Activated naive CD4-positive, alpha-beta T cell treated with anti-CD3 and anti-CD28 coated beads for 36 hours (primary cell): ENCODE measurements at places on chromosomes 2 and 18.

DNA sequence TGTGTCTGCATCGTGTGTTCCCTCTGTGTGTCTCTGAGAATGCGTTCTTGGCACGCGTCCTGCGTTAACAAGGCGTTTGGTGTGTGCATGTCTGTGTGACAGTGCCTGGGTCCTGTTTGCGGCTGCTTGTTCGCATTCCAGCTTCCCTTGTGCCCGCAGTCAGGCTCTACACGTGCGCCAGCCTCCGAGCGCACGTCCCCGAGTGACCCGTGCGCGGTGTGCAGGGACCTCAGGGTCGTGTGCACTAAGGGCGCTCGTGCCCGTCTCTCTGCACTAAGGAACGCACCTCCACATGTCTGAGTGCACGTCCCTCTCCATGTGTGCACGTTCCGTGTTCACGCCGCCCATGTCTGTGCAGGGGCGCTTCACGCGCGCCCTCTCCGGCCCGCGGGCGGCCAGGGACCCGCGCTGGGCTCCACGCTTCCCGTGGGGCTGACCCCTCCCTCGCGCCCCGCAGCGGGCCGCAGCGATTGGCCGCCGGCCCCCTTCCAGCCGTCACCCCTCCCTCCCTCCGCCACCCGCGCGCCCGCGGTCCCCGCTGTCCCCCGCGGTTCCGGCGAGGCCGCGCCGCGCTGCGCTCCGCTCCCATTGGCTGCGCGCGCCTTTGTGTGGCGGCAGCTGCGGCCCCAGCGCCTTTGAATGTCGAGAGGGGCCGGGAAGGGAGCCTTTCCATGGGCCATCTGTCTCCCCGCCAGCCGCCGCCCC lies 229.4 kb downstream of the HAUS1 start:
- DNase-seq, result no peak

- no peak for DNase-seq
Measured at GRCh38 chr2:216201692-216202306, 92.7 kb downstream of the XRCC5 start.

DNA sequence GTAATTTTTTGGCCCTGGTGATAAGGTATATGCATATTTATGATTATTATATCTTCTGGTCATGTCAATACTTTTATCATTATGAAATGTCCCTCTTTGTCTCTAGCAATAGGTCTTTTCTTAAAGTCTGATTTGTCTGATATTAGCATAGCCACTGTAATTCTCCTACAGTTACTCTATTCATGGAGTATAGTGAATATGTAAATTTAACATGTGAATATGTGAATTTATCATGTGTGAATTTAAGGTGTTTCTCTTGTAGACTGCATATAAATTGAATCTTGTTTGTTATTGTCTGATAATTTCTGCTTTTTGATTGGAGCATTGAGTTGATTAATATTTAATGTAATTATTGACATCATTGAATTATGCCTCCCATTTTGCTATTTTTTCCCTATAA lies 259.4 kb downstream of the HRH4 start:
- DNase-seq, result no peak

GRCh38 chr2:229488232-229488631 lies 217.1 kb upstream of the PID1 start:
- DNase-seq, result no peak

DNA sequence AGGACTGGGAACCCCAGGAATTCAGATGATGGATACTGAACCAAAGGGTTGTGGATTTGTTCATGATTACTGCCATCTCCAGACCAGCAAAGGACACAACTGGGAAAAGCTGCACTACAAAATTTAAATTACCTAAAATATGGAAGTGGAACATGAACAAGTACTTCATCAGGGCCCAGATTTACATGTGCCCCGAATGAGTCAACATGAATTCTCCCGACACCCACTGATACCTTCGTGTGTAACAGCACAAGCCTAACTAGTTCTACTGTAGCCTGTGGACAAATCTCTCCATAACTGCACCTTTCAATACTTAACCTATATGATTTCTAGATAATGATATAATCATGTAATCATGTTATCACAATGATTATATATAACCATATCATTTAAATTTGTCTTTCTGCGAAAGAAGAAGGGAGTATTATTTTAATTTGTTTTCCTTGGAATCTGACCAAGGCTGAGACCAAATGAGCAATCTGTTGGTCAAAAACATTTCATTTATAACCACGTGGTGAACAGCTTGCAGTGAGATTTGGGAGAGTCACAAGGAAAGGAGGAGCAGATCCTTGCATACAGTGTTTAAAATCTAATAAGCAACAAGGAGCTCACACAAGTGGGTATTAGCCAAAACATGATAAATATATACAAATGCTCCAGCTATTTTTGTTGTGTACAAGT lies 70.5 kb downstream of the CACNB4 start:
- DNase-seq, result no peak

- no peak for DNase-seq
Measured at GRCh38 chr2:131656816-131657633, 129.3 kb downstream of the CCDC74A start.

DNA sequence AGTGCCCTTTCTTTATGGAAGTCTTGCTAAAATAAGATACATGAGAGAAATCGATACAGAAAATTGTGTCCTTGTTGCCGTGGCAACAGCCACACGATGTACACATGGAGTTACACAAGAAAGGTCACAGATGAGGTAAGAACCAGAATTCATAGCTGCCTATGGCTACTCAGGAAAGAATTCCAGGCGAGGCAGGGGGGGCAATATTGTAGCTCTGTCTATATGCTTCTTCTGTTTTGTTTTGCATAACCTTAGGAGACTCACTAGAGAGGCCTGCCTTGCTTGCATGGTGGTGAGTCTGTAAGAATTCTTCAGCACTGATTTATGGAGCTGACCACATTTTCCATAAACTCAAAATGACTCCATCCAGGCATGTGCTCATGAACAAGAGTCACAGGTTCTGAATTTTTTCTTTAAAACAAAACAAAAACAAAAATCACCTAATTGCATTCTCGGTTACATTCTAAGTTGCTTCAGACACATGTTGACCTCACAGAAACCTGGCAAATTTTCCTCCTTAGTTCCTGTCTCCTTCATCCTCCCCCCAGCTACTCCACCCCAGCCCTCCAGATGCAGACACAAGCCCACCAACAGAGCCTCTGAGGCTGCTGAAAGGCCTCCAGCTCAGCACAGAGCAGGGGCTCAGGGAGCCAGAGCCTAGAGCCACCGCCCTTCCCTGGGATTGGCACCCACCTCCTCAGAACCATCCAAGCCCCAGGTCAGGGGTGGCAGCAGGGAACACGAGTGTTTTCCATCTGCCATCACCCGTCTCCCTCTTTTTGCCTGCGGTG lies 183.5 kb downstream of the ANTXR1 start:
- DNase-seq, result no peak

GRCh38 chr18:13543144-13543543 lies 183.2 kb downstream of the FAM210A start:
- DNase-seq, result no peak

DNA sequence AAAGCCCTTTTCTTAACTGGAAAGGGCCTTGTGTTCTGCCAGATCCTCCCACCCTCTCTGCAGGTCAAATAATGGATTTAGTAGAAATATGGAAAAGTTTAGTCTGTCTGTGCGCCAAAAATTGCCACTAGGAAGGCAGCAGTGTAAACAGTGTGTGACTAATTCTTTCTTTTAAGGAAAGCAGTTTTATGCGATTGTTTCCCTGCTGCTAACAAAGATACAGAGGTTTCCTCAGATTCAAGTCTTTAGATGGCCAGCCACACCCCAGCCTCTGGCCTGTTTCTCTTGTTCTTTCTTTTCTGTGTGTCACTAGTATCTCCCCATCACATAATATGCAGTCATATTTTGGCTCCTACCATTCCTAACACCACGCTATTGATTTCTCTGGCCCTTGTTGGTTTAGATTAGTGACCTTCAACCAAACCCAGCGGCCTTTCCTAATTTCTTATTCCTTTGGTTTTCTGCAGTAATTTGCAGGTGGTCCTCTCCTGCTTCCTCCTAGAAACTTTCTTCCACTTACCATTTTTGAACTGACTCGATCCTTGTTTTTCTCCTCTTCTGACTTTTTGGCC lies 157.4 kb downstream of the LTBP1 start:
- DNase-seq, result no peak
